GOT3 (cell line): ENCODE measurements at places on chromosomes 12 and 14.

DNA sequence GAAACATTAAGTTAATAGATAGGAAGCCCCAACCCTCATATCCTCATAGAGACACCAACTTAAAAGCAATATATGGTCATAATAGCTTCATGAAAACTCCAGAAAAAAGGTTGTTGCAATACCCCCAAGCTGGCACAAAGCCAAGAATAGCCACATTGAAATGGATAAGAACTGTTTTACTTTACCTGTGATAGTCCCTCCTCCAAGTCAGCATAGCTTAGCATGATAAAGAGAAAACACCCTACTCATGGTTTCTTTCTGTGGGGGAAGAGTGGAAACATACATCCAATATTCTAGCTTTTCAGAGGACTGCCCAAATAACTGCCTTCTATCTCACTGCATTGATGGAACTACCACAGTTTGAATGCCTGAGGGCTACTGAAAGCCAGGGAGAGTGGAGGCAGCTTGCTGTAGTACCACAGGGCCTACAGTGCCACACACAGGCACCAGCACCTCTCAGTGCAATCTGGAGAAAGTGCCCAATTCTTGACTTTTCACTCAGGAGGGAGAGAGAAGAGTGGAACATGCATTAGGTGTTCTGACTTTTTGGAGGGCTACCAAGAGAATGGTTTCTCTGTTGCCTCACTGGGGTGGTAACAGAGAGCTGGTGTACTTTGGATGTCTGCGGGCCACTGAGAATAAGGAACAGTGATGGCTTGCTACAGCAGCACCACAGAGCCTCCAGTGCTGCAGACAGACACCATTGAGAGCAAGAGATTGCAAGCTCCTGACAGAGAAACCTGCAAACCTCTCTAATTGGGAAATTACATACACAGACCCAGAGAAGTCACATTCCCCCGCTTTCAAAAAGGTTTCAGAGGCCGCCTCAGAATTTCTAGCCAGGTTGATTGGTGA, 157.1 kb upstream of the GARIN2 start:
- DNase-seq: no peak

DNA sequence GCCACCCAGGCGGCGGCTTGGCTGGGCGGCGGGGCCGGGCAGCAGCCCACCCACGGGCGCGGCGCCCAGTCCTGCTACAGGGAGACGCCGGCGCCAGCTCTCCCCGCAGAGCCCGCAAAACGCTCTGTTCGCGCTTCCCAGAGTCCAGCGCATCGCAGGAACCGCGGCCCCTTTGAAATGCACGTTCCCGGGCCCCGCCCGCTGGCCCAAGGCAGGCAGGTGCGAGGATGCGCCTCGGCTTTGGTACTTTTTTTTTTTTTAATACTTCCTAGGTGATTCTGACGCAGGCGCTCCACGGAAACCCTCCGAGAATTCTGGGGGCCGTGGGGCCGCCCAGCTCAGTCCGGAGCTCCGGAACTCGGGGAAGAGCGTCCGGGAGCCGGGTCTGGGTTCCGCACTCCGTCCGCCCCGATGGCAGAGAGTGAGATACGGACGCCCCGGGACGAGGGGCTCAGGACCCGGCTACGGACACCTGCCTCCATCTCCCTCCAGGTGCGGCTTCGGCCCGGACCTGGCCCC, 483 bp downstream of the POC1B start:
- DNase-seq: no peak

- DNase-seq: no peak
Measured at GRCh38 chr12:91513313-91513712, 330.7 kb upstream of the DCN start.

DNA sequence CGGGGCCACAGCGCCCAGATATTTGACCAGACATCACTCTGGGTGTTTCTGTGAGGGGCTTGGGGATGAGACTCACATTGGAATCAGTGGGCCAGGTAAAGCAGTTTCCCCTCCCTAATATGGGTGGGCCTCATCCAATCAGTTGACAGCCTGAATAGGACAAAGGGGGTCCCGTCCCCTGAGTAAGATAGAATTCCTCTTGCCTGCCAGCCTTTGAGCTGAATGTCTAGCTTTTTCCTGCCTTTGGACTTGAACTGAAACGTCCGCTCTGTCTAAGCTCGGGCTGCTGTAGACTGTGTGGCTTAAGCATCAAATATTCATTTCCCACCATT, 88.8 kb upstream of the DIO3 start:
- DNase-seq: no peak

GRCh38 chr14:68137704-68138619, 318.4 kb downstream of the RAD51B start:
- peak; percentile 15 for DNase-seq

GRCh38 chr12:66786531-66787308, 107.8 kb upstream of the GRIP1 start:
- no peak for DNase-seq
